HuH-7 (cell line): ENCODE measurements at places on chromosomes 1 and 21.

GRCh38 chr1:43537423-43538142 lies 6.9 kb downstream of the PTPRF start:
- DNase-seq, result no peak

DNA sequence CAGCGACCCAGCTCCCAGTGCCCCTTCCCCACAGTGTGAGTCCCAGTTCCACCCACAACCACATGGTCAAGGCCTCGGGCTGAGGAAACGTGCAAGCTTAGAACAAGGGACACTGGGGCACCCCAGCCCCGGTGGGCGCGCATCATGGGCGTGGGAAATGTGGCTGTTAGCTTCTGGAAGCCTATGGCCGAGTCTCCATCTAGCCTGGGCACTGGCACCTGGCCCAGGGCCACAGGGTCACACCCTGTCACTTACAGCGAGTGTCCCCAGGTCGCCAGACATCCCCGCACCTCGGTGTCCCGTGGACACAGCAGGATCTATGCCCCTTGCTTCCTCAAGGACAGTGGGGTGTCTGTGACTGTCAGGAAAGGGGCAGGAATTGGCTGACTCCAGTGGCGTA lies 37.0 kb upstream of the COL6A1 start:
- DNase-seq, result no peak

- no peak for DNase-seq
Observed at GRCh38 chr1:185412385-185413087, 95.5 kb upstream of the IVNS1ABP start.

DNA sequence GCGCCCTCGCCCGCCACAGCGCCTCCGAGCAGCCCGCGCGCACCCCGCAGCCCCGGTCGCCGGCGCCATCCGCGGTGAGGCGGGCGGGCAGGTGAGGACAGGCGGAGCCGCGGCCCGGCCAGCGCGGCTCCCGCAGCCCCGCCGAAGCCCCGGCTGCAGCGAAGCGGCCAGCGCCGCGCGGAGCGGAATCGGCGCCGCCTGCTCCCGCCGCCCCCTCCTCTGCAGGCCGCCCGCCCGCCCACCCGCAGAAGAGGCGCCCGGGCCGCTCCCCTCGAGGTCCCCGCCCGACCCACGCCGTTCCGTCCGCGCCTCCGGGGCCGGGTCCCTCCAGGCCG lies 1.3 kb downstream of the PRDM16 start:
- DNase-seq, result no peak

DNA sequence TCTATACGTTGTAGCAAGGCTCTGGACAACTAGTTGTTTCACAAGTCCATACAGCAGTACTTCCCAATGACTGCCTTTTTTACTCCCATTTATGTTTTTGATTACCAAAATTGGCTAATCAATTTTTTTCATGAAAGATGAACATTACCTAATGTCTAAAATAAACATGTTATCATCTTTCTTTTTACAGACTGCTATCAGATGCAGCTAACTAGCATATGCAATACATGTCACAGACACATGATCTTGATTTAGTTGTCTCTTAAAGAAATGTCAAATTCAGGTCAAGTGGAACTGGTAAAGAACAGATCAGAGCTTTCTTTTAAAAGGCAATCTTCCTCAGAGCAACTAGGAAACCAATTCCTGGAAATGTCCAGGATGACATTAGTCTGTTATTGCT lies 630 bp upstream of the DBT start:
- DNase-seq, result no peak

DNA sequence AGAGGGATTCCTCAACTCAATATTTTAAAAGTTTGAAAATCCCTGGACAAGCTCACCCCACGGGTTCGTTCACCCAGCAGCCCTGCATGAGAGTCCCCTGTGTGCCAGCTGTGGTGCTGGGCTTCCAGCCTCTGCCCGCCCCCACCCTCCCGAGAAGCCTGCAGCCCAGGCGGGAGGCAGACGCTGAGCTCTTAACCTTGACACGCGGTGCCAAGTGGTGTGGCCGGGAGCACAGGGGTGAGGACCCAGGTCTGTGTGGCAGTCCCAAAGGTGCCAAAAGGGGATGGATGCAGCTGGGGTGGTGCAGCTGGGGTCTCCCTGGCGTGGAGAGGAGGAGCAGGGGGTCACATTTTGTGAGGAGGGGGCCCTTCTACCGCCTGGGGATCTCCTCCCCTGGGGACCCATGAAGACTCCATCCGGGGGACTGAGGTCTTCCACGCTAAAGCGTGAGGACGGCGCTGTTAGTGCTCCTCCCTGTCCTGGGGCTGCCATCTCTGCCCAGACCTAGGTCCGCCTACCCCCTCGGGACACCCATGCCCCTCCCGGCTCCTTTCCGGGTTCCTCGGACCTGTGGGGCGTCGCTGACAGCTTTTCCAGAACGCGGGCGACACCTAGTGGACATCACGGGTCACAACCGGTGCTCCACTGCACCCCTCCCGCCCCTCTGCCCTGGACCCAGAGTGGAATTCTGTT lies 12.9 kb downstream of the PLA2G2F start:
- DNase-seq, result peak; percentile 87

DNA sequence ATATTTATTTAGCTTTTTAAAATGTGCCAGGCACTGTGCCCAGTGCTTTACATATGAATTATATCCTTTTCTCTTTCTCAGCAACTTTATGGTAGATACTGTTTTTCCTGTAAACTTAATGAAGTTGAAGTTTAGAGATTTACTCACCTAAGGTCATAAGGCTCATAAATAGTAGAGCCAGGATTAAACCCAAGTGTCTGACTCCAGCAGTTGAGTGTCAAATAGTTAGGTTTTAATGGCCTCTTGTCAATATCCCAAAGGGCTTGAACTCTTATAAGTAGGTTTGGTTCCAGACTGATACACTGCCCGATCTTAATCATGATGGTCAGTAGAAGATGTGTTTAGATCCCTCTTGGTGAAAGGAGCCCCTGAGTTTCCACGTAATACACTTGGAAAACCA lies 37.8 kb downstream of the RABGAP1L start:
- DNase-seq, result no peak

DNA sequence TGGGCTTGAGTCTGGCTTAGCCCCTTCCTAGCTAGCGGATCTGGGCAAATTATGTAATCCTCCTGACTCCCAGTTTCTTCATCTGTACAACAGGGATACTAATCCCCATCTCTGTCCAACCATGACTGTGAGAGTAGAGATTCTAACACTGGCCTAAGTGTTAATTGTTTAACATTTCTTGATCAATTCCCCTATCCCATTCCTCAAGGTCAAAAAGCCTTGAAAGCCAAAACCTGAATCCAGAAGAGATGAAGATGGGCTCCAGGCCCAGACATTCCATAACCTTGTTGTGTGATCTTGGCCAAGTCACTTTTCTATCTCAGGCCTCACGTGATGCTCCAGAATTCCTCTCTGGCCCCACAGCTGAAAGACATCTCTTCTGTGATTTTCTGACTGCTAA lies 18.8 kb upstream of the PHLDA3 start:
- no peak for DNase-seq

DNA sequence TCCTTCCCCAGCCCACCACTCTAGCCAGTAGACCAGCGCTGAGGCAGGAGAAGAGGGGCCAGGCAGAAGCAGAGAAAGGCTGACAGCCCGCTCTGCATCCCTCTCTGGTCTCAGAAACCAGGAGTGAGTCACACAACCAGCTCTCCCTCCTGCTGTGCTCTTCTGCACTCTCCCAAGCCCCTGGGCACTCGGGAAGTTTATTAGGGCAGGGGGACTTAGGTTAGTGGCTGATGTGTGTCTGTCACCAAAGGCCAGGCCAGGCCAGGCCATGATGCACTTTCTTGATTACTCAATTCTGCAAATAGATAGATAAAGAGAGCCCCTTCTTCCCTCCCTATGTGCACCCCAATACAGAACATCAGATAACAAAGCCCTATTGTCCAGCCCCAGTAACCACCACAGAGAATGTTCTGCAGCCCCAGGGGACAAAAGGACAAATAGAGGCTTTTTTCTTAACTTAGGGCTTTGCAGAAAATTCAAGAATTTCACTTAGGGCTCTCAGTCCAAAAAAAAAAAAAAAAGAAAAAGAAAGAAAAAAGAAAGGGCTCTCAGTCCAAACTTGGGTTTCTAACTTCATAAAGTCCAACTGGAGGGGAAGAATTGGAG lies 52.9 kb upstream of the CNTN2 start:
- DNase-seq, result no peak

DNA sequence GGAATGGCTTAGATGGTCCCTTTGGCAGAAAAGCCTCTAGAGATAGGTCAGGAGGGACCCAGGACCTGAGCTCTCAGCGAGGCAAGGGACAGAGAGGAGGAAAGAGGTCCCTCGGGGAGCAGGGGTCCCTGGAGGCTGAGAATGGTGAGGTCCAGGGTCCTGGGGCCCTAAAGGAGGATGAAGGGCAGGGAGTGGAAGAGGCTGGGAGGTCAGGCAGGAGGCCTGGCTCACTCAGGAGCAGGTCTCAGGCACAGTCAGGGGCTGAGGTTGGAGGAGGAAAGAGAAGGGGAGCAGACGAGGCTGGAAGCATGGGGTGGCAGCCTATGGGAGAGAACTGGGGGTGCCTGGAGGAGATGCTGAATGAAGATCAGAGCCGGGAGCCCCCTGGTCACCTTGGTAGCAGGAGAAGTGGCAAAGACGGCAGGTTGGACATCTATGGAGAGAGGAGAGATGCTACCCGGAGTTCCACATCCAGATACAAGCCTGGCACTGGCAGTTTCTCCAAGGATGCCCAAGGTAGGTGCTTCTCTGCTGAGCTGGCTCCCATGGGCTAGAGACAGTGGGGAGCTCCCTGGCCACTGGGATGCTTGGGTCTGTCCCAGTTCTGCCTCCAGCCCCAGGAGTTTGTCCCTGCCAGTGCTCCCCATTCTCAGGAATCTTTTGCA lies 22.6 kb downstream of the IGFN1 start:
- DNase-seq, result no peak

DNA sequence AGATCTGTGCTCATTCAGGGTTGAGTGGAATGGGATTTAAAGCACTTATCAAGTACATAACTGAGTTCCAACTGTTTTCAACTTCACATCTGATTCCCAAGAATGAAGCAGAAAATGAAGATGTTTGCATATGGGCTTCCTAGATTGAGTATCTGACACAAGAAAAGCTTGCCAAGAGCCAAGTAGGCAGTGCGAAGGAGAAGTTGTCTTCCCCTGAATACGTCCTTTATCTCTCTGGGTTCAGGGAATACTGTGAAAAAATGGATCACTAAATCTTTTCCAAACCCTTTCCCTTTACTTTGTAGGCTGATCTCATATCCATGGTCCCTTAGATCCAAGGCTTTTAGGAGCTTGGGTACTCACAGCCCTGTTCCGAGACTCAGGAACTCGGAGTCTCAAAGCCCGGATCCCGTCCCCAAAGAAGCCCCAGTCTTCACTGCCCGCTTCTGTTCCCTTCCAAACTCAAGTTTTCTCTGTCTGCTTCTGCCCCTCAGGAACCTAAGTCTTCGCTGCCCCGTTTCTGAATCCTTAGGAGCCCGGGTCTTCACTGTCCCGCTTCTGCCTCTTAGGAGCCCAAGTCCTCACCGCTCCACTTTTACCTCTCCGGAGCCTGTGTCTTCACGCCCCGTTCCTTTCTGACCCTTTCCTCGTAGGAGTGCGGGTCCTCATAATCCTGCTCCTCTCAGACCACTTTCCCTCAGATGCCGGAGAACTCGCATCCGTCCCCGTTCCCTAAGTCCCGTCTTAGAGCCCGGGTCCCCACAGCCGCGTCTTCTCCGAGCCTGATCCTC lies 616 bp downstream of the TAF12 start:
- DNase-seq, result no peak

DNA sequence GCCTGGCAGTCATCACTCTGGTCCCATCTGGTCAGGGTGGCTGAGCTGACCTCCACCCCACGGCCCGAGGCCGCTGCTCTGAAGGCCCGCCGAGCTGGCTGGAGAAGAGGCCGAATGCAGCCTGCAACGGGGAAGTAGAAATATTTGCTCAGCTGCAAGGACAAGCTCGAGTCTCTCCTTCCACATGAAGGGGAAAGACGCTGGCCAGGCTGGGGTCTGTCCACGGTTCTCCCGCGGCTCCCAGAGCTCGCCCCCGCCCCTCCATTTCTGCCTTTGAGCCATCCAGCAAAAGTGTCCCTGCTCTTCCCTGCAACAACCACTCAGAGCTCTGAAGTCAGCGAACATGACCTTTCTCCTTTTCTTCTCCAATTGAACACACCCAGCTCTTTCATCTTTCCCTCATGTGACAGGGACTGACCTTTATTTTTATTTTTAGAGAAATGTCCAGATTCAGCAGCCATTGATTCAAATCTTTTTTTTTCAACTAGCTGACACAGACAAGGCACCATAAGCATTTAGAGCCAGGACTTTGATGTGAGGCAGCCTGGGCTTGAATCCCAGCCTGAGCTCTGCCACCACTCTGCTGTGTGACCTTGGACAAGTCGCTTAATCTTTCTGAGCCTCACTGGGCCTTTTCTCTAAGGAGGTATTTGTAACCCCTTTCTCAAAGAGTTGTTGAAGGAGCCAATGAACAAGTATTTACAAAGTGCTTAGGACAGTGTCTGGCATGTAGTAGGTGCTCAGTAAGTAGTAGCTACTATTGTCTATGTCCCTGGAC lies 149.3 kb upstream of the WNT4 start:
- DNase-seq, result no peak

GRCh38 chr1:7490576-7490975 lies 280.5 kb upstream of the VAMP3 start:
- no peak for DNase-seq

DNA sequence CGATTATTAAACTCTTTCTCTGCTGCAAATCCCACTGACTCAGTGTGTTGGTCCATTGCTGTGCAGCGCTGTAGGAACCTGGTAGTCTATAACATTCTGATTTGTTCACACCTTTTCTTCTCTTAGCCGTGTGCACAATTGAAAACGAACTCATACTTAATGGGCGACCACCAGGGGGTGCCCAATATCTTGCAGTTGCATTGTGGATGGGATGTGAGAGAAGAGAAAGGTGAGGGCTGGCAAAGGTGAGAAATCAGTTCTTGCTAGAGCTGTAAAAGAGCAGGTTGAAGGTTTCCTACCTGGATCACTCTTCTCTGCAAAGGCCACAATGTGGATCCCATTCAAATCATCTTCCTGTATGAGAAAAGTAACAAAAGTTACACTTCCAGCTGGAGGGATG lies 51.0 kb downstream of the CASQ2 start:
- DNase-seq, result peak; percentile 11

DNA sequence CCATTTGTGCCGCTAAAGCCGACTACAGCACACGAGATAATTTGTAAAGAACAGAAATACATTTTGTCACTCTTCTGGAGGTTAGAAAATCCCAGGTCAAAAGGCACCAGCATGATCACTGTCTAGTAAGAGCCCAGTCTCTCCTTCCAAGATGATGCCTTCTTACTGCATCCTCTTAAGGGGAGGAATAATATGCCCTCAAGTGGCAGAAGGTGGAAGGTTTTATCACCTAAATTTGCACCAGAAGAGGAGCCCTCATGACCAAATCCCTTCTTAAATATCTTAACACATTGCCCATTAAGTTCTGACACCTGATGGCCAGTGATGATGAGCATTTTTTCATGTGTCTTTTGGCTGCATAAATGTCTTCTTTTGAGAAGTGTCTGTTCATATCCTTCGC lies 326.7 kb upstream of the RGS18 start:
- DNase-seq, result no peak

DNA sequence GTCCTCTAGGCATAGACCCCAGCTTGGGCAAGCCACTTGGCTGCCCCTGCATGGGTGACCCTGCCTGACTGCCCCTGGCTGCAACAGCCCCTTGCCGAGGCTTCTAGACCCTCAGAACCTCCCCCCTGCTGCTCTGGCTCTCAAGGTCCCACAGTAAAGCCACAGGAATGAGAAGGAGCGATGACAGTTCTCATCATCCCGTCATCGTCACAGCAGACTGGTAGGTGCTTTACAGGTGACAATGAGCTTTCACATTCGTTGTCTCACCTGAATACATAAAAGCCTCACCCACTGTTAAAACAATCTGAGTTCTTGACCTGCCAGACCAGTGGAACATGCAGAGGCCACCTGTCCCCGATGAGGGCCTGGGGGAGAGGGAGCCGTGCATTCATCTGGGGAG lies 36.0 kb upstream of the GPR157 start:
- DNase-seq, result no peak
